WERI-Rb-1 (cell line): ENCODE measurements at places on chromosomes 6 and 20.
A peak's percentile ranks its signal among the peaks of the same experiment; 100 is the strongest.

DNA sequence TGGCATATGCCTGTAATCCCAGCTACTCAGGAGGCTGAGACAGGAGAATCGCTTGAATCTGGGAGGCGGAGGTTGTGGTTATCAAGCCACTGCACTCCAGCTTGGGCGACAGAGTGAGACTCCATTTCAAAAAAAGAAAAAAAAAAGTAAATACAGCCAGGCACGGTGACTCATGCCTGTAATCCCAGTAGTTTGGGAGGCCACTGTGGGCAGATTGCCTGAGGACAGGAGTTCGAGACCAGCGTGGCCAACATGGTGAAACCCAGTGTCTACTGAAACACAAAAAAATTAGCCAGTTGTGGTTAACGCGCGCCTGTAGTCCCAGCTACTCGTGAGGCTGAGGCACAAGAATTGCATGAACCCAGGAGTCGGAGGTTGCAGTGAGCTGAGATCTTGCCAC is 1.5 kb upstream of the NINL start:
- no peak for DNase-seq

DNA sequence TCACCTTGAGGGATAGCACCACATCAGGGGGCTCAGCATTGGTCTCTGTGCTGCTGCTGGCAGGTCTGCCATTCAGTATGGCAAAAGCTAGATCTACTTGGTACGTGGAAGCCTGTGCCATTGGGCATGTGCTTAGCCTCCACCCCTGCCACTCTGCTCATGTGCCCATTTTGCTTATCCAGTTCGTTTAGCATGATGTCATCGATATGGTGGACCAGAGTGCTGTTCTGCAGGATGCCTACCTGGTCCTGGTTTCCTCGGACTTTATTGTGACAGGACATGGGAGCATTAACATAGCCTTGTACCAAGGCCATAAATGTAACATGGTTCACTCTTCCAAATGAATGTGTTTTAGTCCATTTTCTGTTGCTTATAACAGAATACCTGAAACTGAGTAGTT is 67.4 kb upstream of the BMP6 start:
- no peak for DNase-seq

DNA sequence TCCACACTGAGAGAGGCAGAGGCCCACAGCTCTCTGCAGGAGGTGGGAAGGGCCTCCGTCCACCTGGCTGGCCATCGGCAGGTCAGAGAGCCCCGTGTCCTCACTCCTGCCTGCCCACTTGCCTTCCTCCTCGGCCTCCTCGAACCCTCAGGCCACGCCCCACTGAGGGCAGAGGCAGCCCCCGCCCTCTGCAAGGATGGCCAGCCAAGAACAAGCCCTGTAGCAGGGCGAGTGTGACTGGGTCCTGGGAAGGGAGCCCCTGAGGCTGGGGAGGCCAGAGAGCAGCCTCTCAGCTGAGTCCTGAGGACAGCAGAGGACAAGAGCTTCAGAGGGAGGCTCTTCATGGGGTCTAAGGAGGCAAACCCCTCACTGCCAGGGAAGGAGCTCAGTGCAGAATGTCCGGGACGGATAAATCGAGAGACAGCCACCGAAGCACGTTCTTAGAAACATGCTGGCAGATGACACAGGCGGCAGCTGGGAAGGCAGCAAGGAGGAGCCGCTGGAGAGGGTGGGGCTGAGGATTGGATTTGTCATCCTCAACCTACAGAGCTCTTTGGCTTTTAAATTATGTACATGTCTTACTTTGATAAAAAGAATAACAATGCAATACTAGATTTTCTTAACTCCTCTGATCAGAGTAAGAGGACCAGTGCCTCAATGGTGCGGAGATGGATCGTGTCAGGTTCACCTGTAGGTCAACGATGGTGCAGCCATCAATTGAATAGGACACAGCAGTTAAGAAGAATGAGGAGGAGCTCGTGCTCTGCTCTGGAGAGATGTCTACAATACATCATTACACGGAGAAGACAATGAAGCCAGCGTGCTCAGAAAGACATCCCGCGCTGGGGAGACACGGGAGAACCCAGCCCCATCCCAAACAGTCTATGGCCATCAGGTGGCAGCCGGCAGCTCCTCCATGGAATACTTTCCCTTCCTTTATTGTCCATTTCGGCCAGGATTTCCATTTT is 53.0 kb downstream of the GNAS-AS1 start:
- DNase-seq = peak; percentile 15

DNA sequence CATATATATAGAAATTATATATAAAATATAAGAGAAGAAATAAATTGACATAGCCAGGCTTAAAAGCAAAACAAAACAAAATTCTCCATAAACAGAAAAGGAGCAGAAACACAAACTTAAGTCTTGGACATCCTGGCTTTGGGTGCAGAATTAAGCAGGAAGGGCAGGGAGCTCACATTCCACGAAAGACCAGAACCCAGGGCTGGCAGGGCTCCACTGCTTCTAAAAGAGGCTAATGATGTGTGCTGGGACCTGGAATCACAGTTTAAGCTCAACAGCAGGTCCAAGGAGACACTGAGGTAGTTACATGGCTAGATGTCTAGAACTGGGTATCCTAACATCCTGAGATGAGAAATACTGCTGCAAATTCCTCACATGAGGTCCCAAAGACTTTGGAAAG is 210.3 kb downstream of the WDR27 start:
- DNase-seq = no peak

DNA sequence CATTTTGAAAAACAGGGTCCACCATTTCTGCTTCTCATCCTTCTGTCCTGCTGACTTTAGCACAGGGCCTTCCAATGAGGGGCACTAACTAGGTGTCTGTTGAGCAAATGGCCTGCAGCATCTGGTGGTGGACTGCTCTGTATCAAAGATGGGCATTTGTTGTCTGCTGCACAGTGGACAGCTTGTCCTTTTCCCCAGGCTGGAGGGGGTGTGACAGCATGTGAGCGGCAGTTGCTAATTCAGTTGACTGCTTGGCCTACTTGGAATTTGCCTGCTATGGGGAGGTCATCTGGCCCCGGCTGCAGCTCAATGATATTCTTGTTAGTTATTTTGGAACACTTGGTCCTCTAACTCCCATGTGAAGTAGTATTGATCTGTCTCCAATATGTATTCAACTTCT is 93.7 kb downstream of the SH3BGRL2 start:
- no peak for DNase-seq

DNA sequence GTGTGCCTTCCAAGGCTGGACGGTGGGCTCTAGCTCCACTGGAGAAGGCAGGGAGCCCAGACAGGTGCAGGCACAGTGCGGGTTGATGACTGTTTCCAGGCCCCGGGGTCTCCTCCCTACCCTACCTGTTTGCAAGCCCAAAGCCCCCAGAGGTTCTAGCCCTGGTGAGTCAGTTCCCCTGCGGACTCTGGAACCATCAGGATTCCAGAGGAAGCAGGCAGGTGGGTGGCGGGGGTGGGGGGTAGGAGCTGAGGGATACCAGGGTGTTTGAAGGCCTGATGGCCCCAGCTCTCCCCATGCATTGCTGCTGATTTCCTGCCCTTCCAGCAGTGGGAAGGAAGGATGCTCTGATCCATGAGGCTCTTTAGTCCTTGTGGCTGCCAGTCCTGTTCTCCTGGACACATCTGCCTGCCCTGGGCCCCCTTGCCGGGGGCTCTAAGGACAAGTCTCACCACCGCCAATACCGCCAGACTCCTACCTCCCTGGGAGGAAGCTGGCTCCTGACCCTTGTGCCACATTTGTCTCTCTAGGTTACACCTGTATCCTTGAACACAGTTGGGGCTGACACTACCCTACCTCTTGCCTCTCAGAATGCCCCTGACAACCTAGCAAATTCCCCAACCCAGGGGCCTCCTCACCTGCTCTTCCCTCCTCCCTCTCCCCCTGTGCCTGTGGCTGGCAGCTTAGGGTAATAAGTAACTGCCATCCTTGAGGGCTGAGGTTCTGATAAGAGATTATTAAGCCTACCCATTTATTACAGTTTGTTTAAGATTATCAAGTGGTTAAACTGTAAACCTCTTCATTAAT is 21.7 kb downstream of the KCNK5 start:
- no peak for DNase-seq

- no peak for DNase-seq
These were observed 4.3 kb downstream of the GFRA4 start for GRCh38 chr20:3658716-3659491.

DNA sequence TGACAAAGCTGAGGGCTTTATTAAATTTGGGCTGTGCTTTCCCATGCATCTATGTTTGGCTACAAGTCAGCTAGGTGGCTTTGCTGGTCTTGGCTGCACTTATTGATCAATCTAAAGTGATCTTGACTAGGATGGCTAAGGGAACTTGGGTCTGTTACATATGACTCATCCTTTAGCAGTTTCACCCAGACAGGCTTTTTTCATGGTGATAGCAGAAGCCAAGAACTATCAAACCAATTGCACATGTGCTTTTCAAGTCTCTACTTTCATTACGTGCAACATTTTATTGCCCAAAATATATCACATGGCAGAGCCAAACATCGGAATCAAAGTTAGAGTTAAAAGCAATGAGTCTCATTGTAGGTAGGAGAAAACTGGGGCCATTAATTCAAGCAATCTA is 626.3 kb downstream of the TENT5A start:
- no peak for DNase-seq
